ENCODE measurements at places on chromosomes 2 and 18.

DNA sequence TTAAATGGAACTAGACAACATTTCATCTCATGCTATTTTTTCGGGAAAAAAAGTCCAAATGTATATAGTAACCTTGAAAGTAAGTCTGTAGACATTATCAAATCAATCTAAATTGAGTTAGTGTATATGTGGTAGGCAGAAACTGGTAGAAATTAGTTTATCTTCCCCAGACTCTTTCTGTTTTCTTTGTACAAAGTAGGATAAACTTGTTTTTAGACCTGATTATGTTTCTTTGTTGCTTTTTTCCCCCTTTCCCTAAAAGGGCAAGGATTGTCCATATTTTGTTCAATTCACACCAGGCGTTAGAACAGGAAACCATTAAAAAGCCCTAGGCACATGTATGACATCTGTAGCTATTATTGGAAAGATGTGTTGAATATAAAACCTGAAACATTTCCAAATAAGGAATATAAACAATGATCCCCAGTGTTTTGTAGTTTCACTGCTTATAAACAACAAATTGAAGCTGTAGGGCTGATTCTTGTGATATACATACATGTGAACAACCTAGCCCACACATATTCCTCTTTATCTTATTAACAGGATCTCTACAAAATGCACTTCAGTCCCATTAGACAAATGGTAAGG, 528.3 kb downstream of the PARD3B start:
- DNase-seq = no peak

DNA sequence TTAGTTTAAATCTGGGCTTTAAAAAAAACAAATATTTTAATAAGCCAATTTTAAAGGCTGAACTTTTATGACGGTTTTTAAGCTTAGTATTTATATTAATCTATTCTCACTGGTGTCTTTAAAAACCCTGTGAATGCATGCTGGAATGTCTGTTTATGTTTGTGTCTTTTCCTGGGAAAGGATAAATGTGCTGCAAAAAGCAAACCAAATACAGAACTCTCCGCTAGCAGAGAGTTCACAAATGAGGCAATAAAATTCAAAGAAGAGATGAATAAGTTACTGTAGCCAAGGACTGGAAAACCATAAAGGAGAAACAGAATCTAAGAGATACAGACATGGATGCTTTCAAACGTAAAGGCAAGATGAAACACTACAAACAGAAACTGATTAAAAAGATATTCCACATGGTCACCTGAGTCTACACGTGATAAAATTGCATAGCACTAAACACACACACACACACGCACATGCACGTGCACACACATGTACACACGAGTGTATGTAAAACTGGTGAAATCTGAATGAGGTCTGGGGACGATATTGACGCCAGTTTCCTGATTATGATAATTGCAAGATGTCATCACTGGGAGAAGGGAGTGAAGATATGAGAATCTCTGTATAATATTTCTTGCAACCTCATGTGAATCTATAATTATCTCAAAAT, 4.5 kb downstream of the TWIST2 start:
- no peak for DNase-seq

DNA sequence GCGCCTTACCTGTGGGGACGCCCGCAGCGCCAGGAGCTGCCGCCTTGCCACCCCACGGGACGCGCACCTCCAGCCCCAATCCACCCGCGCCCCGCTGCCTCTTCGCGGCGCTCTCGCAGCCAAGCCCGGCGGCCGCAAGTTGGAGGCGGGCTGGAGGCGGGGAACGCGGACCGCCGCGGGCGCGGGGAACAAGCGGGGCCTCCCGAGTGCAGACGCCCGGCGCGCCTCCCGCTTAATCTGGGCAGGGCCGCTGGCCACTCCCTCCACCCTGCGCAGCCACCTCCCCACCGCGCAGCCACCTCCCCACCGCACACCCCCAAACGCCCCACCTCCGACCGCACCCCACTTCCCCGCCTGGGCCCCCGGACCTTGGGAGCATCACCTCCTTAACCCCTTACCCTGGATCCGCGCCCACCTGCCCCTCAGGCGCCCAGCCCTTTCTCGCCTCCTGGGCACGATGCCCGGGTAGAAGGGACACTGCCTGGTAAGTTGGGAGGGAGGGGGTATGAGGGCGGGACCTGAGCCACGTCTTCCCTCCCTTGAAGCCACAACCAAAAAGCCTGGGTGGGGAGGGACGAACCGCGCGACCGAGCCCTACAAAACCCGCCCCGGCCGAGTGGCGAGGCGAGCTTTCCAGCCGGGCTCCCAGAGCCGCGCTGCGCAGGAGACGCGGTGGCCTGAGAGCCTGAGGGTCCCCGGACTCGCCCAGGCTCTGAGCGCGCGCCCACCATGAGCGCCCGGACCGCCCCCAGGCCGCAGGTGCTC, at the start of the genes COL4A3 and COL4A4:
Gene COL4A3 (plus strand): TSS at position 627 of the 765 bp plus-strand sequence. CDS start 103 bp downstream, at position 730.
Gene COL4A4 (minus strand): TSS at position 208 of the 765 bp plus-strand sequence. CDS start 16,722 bp downstream, outside the sequence.
- DNase-seq = peak; percentile 72

GRCh38 chr2:53765767-53766166, 1.8 kb upstream of the CHAC2 start:
- no peak for DNase-seq

DNA sequence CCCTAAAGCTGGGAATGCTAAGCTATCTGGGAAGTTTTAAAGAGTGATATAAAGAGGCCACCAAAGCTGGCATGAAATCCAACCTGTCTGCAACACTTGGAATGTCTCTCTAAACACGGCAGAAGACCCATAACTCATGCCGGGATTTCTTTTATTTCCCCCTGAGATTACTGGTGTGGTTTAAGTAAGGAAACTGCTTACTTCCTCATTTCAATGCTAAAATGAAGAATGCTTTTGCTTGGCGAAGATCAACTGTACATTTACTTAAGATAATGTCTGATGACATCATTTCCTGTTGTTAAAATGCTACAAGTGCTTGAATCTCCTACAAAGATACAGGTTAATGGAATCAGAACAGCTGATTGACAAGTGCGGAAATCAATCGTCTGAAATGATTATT, 353.8 kb upstream of the SALL3 start:
- DNase-seq = no peak

- DNase-seq = no peak
Measured at GRCh38 chr2:37796481-37796880, 125.0 kb upstream of the CDC42EP3 start.

DNA sequence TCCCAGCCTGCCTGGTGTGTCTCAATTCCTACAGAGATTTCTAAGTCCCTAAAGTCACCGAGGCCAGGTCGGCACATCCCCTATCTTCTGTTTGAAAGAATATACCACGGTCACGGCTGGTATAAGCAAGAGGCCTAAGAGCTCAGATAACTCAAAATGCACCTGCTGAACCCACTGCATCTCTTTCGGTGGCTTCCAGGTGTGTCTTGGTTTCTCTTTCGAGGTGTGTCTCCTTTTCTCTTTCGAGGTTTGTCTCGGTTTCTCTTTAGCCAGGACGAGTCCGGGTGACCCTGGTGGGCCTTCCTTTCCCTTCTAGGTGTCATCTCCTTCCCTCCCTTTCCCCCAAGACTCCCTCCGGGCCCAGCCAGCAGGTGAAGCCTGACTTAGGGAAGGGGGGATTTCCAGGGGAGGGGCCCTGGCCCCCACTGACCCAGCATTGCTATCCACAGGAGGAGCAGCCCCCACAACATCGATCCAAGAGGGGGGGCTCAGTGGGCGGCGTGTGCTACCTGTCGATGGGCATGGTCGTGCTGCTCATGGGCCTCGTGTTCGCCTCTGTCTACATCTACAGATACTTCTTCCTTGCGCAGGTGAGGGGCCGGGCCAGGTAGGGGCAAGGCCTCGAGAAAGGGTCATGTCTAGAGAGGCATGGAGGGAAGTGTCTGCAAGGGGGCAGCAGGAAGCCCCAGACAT, 8.4 kb downstream of the ITM2C start:
- DNase-seq = no peak

- peak; percentile 85 for DNase-seq
Measured at GRCh38 chr2:36459725-36460137, 104.2 kb downstream of the CRIM1 start.

GRCh38 chr2:102013206-102014040, 21.7 kb downstream of the IL1R2 start:
- DNase-seq = no peak

GRCh38 chr2:176554101-176555048, 285.1 kb downstream of the MTX2 start:
- peak; percentile 84 for DNase-seq

GRCh38 chr2:67991456-67991855, 71.3 kb downstream of the C1D start:
- no peak for DNase-seq

GRCh38 chr2:111205774-111206173, 85.1 kb downstream of the BCL2L11 start:
- DNase-seq = peak; percentile 39

GRCh38 chr2:237901932-237902850, 42.8 kb downstream of the RAMP1 start:
- DNase-seq = no peak

DNA sequence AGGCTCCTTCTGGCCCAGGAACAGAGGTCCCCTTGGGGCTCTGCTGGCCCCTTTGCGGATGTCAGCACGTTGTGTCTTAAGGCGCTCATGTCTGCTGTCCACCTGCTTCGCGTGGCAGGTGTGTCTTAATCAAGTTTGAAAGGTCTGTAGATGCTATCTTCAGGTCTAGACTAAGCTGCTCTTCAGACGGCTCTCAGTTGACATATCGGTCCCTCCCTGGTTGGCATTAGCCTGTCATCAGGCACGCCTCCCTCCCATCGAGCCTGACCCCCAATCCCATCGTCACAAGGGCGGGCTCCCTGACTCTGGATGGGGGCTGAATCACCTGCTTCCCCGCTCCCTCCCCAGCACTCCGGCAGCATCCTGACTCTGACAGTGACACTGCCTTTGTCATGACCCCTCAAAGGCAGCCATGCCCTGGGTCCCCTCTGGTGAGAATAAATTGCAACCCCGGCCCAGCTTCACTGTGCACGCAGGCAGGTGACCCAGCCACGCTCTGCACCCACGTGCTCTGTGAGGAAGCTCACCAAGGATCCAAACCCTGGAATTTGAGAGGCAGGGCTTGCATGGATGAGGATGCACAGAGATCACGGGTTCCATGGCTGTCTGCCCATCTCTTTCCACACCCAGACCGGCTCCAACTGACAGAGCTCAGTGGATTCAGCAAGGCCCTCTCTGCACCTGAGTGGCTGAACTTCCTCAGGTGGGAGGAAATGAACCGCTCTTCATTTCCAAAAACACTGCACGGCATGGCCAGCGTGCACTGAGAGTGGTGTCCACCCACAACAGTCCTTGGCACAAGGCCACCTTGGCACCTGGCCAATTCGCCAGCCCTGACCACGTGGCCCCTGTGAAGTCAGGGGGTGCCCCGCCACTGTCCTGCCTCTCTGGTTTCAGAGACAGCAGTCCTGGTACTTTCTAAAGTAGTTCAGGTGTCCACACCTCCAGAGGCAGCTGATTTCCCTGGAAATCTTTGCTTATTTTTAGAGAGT, 110.2 kb upstream of the GPC1 start:
- peak; percentile 53 for DNase-seq

DNA sequence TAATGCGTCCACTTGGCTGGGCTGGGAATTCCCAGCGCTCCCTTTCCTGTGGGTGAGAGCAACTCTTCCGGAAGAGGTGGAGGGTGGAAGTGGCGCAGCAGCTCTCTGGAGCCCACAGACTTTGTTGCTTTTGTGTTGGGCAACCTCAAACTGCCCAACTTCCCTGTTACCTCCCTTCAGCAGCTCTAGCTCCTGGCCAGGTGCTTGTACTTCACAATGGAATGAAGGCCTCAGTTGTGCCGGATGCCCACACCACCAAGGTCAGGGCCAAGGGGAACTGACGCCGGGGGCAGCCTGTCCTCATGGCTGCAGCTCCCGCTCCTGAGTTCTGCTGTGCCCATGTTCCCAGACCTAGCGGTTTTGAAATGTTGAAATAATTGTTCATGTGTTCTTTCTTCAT, 322.9 kb downstream of the GALR1 start:
- no peak for DNase-seq

DNA sequence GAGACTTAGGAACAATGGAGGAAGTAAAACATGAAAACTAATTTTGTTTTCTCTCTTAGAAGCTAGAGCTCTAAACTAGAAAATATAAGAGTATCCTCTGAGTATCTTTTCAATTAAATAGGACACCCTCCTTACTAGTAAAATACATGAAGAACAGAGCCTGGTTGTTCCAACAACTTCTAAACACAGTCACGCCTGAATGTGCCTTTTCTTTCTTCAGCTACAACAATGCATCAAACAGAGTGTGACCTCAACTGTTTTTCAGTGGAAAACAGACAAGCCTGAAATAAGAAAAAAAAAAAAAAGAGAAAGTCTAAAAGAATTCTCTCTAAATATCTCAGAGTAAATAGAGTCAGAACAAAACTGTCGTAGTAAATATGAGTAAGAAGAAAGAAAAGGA, 928.8 kb downstream of the CNTNAP5 start:
- no peak for DNase-seq

- DNase-seq = no peak
Measured at GRCh38 chr2:111168528-111169239, 48.0 kb downstream of the BCL2L11 start.

DNA sequence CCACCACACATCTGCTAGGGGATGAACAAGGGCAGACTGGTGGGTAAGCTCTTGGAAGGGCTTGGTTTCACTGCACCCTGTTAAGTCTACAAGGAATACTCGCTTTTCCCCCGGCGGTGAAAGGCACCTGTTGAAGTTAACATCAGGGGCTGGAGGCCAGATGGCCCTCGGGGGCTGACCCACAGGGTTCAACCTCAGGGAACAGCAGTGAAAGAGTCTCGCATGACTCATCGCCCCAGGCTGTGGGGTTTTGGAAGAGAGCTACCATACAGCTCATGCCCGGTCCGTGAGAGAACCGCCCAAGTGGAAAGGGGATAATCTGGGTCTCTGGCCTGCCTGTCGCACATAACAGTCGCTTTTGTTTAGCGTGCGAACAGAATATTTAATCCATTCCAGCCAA, 748.0 kb downstream of the DPP10 start:
- no peak for DNase-seq

DNA sequence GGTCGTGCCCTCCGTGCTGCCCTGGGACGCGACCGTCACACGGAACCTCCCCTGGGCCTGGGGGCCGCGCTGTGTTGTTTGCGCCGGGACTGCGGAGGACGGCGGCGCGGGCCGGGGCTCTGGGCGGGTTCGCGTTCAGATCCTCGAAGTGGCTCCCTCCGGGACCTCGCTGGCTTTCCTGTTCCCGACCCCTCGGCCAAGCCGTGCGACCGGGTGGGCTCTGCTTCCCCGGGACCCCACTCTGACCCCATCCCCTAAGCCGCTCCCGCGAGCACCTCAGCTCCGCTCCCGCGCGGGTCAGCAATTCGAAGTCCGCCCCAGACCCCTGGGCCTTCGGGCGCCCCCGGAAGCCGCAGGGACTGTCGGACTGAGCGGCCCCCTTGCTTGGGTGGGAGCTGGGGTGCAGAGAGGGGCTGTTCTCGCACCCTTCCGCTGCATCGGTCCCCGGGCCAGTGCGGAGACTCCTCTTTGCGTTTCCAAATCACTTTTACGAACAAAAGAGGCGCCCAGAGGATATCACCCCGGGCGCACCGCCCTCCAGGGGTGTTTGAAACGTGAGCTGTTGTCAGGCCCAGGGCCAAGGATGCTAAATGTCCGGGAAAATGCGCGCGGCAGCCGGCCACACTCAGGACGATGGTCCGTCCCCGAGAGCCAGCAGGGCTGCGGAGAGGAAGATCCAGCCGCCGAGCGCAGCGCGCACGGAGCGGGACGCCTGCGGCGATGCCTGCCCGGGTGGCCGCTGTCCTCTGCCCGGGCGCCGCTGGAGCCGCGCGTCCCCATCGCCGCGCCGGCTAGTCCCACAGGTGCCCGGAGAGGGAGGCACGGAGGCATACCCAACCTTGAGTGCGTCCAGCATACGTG, 73.5 kb downstream of the ZCCHC2 start:
- peak; percentile 36 for DNase-seq

Data from NCI-H1417 (cell line).